ENCODE measurements at places on chromosomes 11 and 22.

DNA sequence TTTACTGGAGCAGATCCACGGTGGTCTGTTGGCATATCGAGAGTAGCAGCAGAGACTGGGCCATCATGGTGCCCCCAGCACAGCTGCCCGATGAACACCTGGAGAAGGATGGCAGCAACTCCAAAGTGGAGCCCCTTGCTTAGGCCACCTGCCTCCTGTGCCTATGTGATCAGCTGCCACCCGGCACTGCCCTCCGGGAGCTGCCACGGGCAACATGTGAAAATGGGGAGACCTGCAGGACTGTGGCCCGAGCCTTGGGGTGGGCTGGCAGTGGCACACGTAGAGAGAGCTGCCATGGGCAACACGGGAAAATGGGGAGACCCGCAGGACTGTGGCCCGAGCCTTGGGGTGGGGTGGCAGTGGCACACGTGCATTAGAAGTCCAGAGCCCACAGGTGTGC is 3.1 kb downstream of the FXYD2 start:
- no peak for DNase-seq

- no peak for DNase-seq
Observed at GRCh38 chr11:7965386-7965785, at the start of gene NLRP10. NLRP10 (minus strand) TSS chr11:7965447; CDS start chr11:7963495, 1,952 bp downstream.

DNA sequence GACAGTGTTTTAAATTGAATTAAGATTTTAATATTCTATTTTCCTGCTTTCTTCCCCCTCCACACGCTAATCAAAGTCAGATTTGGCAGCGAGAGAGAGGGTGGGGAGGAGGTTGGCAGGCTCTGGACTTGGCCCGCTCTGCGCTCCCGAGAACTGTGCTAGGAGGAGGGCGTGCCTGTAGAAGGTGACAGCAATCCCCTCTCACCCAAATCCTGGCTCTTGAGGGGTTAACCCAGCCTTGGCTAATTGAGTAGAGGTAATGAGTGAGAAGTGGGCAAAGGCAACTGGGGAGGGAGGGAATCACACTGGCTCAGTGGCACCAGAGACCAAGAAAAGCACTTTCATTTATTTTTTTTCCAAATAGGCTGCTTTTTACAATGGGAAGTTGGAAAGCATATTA is 42.2 kb downstream of the BUD13 start:
- DNase-seq, result no peak

DNA sequence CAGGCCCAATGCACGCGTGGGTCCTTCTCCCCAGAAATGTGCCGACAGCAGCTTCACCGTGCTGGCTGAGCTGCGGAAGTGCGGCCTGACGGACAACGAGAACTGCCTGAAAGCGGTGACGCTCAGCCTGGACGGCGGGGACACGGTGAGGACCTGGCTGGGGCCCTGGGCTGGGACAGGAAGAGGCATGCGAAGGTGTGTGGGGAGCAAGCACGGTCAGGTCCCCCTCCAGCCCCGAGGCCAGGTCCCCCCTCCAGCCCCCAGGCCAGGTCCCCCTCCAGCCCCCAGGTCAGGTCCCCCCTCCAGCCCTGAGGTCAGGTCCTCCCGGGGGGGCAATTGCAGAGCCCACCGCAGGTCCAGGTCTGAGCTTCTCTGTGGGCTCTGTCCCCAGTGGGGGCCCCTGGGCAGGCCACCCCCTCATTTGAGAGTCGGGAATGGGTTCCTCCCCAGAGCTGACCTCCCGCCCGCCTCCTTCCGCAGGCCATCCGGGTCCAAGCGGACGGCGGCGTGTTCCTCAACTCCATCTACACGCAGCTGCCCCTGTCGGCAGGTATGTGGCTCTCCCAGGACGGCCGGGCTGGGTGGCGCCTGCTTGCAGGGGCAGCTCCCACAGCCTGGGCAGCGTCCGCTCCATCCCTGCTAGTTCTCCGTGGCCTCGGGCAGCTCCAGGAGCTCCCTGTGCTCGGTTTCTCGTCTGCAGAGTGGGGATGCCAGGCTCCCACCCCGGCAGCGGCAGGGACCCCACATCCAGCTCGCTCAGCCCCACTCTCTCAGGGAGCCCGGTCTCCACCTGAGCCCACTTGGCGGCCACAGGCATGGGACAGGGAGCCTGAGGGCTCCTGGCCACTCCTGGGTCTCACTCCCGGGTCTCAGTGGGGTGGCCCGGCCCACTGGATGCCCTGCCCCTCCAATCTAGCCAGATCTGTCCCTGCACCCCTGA is 7.9 kb downstream of the MUC5B start:
- no peak for DNase-seq

DNA sequence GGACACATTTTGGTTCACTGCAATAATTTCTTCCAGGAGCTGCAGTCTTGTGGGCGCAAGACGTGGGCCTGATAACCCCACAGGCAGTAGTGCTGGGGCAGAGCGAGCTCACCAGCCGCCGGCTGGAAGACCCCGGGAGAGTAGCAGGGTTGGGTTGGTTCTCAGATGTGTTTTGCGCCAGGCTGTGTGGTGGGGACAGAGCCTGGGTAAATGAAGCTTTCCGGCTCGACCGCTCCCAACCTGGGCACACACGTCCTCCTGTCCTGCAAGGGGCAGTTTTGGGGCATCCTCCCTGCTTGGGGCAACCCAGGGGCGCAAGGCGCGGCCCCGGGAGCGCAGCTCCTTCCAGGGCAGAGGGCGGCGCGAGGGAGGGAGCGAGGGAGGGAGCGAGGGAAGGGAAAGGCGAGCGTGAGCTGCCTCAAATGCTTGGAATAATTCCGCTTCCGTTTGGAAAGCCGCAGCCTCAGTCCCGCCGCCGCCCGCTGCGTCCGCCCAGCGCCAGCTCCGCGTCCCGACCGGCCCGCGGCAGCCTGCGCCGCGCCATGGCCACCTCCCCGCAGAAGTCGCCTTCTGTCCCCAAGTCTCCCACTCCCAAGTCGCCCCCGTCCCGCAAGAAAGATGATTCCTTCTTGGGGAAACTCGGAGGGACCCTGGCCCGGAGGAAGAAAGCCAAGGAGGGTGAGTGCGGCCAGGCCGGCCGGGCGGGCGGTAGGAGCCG is at the start of gene PARVA:
Gene PARVA (plus strand): TSS at position 466 of the 718 bp plus-strand sequence. CDS start 77 bp downstream, at position 543.
- peak; percentile 38 for DNase-seq

DNA sequence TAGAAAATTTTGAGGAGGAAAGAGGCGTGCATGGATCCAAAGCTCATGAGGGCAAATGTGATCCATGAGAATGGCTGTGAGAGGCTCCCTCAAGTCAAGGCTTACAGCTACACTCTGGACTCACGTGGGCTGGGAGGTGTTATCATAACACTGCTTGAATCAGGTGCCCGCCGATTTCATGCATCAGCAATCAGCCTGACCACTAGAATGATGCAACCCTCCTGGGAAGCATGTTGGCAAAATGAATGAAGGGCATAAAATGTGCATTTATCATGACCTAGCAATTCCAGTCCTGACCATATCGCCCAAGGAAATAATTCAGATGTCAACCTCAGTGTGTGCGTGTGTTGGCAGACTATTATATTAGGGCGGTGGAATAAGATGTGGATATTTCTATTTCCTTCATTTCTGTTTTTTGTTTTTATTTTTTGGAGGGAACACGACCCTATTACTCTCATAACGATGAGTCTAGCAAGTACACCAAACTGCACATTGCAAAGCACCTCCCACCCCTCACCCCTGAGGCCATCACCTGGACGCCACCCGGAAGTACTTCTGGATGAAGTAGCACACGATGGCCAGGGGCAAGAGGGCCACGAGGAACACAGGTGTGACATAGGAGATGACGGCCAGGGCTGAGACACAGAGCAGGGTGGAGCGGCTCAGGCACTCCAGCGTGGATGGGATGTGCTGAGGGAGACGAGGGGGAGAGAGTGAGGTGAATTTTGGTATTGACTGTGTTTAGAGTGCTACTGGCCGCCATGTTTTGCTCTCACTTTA is 15.7 kb upstream of the KCNJ11 start:
- DNase-seq, result no peak

Data from NCI-H1105 (cell line).